OCI-LY7 (cell line): ENCODE measurements at places on chromosomes 3 and 15. TPM values are rescaled to one million over a fixed set of nuclear protein-coding genes. Genes with fewer than 3 reads are reported as not detected.

The GOLGA6L10 gene
- 0.39 and 0.49 TPM in 2 replicates for total RNA-seq

The RNF168 gene
- total RNA-seq = 38.1 and 38.7 TPM in 2 replicates

The CGNL1 gene
- total RNA-seq = 0.04 TPM in 1 of 2 replicates, not detected in the other

The NTRK3 gene
- total RNA-seq = 2.5 and 2.9 TPM in 2 replicates

The PLA1A gene
- not detected in 2 replicates for total RNA-seq
